ENCODE measurements at places on chromosomes 11 and 22.
A peak's percentile ranks its signal among the peaks of the same experiment; 100 is the strongest.

DNA sequence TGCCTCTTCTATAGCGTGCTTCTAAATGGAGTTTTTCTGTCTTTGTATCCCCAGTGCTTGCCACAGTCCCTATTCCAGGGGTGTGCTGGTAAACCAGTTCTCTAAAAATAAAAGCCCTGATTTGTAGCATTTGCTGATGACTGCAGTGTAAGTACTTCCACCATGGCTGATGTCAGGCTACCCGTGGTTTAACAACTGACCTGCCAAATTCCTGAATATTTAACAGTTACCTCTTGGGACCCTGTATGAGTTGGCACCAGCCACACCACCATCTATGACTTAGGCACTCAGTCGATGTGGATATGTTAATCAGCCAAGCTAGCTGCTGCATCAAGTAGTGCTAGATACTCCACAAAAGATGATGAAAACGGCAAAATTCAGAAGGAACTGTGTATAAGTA lies 94.0 kb upstream of the MTNR1B start:
- DNase-seq = no peak

DNA sequence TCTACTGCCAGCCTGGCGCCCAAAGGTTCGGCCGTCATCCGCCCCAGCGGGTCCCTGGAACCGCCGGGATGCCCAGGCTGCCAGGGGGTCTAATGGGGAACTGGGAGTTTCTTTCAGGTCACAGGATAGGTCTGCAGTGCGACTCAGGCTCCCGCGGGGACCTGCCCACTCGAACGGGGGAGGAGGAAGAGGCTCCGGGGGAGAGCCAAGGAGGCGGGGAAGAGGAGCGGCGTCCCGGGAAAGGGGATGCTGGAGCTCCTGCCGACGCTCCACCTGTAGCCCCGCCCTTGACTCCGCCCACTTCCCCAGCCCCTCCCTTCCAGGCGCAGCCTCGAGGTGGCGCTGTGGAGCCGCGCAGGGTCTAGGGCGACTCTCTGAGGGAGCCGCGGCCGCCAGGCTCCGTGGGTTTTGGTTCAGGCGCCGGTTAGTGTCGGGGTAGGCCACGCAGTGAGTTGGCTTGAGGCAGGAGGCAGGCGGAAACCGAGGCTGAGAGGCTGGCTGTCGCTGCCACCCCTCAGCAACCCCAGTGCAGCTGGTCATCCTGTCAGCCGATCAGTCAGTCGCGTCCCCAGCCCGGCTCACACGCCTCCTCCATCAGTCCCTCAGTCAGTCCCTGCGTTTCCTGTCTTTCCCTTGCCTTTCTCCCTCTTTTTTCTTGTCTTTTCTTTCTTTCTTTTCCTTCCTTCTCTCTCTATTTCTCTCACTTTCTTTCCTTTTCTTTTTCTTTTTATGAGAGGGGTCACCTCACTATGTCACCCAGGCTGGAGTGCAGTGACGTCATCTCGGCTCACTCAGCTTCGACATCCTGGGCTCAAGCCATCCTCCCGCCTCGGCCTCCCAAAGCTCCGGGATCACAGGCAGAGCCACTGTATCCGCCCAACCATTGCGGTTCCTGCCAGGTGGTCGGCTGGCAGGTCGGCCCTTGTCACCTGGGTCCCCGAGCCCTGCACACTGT lies 26.4 kb downstream of the YWHAH start:
- peak; percentile 72 for DNase-seq

- peak; percentile 93 for DNase-seq
Measured at GRCh38 chr11:75673977-75674582, 5.2 kb upstream of the MAP6 start.

GRCh38 chr11:46361283-46362155 lies 14.3 kb downstream of the DGKZ start:
- DNase-seq = peak; percentile 55

GRCh38 chr11:132249256-132249655 lies 878.8 kb downstream of the NTM start:
- no peak for DNase-seq

DNA sequence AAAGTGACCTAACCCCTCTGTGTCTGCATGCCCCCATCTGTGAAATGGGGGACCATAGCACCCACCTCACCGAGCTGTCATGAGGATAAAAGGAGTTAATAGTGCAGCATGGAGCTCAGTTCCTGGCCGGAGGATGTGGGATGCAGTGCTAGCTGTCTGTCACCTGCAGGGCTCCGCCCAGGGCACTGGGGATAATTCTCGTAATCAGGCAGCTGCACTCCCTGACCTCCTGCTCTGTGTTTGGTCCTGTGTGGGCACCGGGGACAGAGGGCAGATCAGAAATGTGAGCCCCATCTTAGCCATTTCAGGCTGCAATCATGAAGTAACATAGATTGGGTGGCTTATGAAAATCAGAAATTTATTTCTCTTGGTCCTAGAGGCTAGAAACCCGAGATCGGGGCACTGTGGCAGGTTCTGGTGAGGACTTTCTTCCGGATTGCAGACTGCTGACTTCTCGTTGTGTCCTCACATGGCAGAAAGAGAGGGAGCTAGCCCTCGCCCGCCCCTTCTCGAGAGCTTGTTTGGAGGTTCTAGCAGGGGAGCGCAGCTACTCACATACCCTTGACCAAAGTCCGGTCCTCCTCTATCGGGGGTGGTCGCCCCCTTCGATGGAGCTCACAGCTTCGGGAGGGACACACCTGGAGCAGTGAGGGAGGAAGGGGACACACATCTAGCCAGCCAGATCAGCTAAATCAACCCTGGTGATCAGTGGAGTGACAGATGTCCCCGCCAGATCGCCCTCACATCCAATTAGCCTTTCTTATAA lies 3.2 kb downstream of the KCTD17 start:
- no peak for DNase-seq

- no peak for DNase-seq
Measured at GRCh38 chr11:65592858-65593517, 2.6 kb downstream of the KCNK7 start.

DNA sequence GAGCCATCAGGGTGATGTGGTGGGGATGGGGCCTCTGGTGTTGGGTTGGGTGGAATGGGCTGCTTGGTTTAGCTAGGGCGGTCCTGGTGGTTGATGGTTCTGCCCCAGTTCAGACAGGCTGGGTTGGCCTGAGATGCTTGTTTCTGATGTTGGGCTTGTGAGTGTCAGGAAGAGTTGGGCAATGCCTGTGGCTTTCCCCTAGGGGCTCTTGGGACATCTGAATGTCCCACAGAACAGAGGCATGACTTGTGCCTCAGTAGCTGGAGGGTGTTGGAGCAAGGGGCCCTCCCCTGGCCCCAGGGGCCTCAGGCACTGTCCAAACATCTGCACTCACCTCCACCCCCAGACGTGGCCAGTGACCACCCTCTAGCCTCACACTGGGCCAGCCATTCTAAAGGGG lies 14.0 kb upstream of the CTSD start:
- DNase-seq = no peak

- DNase-seq = no peak
Measured at GRCh38 chr11:26801601-26802000, 79.7 kb upstream of the SLC5A12 start.

GRCh38 chr11:46391578-46392420 lies at the start of gene CHRM4:
TSS of gene CHRM4 (minus strand) at chr11:46391776. CDS start at chr11:46386557, 5,219 bp downstream.
- peak; percentile 39 for DNase-seq

DNA sequence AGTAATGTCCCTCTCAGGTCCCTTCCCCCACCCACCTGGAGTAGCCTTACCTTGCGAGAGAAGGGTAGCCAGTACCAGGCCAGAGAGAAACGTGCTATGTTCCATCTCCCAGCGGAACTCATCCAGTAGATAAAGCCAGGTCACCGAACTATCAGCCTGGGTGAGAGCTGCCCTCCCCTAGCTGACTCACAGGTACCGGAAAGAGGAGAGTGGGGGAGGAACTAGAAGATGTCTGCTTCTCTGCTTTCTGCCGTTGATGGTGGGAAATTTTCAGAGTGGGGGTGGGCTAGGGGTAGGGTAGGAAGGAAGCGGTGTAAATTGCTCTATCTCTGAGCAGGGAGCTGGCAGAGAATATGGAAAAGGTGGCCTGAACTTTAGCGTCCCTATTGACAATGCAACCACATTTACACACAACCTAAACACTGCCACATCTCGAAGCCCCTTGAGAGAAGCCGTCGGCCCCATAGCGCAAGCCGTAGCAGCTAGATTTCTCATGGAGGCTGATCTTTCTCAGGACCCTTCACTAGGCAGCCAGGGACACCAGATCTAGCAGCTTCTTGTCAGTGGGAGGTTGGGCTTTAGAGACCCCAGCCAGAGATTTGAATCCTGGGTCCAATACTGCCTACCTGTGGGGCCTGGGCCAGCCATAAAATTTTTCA lies at the start of gene CD3D:
CD3D (minus strand) TSS at position 203 of the 659 bp plus-strand sequence; CDS start at position 105, 98 bp downstream.
- DNase-seq = no peak

- DNase-seq = no peak
Measured at GRCh38 chr11:68792400-68792966, 41.2 kb upstream of the TESMIN start.

DNA sequence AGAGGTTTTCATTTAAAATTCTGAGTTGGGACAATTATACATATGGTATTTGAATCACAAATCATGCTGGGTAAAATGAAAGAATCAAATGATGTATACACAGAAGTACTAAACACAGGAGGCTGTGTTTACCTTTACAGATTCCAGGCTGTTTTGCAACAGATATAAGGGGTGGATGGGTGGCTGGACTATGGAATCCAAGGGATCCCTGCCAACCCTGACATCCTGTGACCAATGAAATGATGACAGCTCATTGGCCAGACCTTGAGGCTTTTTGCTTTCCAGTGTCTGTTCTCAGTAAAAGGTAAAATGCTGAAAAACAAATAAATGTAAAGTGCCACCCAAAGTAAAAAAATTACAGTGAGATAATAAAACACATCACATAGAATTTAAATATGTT lies 3.3 kb upstream of the DDI1 start:
- peak; percentile 90 for DNase-seq

DNA sequence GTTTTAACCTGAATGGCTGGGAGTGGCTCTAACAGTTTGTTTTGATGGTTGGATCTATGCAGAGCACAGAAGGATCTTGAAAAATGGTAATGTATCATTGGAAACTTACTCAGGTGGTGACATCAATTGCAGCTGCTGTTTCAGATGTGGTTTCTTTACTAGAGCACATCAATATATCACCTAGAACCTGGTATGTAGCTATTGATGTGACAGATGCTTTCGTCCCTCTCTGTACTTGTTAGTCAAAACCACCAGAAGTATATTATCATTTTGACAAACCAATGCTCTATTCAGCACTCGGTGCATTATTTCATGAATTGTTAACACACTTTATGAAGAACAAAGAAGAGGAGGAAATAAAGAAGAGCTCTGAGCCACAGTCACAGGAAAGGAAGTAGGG lies 26.6 kb upstream of the SCN3B start:
- no peak for DNase-seq

- peak; percentile 89 for DNase-seq
Measured at GRCh38 chr11:128575961-128576350, 11.4 kb downstream of the ETS1 start.

DNA sequence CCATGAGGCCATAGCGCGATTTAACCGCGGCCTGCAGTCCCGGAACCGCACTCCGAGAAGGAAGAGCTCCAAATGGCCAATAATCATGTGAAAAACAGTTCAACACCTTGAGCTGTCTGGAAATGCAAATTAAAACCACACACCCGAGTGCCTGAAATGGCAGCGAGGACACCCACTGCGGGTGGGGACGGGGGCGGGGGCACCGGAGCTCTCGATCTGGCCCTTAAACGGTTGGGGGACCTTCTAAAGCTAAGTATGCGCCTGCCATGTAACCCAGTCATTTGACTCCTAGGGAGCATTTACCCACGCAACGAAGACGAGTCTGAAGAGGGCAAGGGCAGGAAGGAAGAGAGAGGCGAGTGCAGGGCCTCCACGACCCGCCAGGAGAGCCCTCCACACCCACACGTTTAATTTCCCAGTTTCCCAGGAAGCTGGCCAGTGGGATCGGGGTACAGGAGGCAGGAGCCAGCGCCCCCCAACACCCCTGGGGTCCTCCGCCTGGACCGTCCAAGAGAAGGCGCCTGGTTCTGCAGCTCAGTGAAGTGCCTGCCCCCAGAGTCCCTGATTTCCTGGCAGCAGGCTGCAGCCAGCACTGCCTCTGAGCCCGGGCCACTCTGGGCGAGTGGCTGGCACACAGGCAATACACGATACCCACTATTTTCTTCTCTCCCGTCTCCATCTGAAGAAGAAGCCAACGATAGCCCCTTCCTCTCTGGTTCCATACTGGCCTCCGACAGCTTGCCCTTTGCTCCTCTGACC lies 1.7 kb downstream of the TTLL8 start:
- no peak for DNase-seq

Data from cardiac fibroblast (primary cell).